ENCODE measurements at places on chromosomes 4 and X. TPM values are rescaled to one million over a fixed set of nuclear protein-coding genes. Genes with fewer than 3 reads are reported as not detected.

The SLC10A4 gene
- total RNA-seq: 0.24 TPM

DNA sequence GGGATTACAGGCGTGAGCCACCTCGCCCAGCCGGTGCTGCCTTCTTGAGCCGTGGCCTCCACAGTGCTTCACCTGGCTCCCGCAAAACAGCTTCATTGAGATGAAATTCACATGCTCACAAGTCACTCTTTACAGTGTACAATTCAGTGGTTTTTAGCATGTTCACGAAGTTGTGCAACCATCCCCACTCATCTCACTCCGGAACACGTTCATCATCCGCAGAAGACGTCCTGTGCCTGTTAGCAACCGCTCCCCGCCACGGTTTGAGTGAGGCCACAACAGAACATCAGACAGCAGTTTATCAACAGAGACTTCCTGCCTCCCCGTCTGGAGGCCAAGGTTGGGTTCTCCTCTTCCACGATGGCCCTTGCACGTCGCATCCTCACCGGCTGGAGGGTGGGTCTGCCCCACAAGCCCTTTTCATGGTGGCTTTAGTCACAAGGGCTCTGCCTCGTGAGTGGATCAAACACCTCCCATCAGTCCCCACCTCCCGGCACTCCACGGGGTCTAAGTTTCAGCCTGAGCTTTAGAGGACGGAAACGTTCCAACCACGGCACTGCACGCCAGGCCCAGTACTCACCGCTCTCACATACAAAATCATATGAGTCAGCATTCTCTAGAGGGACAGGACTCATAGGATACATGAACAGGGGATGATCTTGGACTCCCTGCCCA, 29.6 kb upstream of the SPON2 start:
- no peak for DNase-seq

GRCh38 chrX:120238933-120239332, 11.7 kb upstream of the ZBTB33 start:
- DNase-seq: no peak

DNA sequence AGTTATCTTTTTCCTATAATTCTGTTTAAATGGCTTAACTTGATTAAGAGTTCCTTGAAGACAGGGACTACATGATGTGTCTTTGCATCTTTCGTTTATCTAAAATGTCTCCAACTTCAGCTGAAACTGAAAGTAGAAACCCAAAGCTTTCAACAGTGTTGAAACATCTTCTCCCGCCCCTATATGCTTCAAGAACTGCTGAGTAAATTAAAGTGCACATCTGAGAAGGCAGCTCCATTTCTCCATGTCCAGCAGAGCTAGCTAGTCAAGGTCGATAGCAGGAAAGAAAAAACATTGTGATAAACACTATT, 185.7 kb upstream of the TBL1X start:
- no peak for DNase-seq

- DNase-seq: no peak
These were observed 139.0 kb upstream of the SPRY1 start for GRCh38 chr4:123257591-123257990.

- DNase-seq: no peak
These were observed 8.7 kb upstream of the PDHA2 start for GRCh38 chr4:95831166-95831565.

- no peak for DNase-seq
These were observed 3.8 kb upstream of the C4orf50 start for GRCh38 chr4:6021831-6022606.

Measured in neural progenitor cell (in vitro differentiated cells).